ENCODE measurements at places on chromosomes 12 and 14. TPM values are rescaled to one million over a fixed set of nuclear protein-coding genes. Genes with fewer than 3 reads are reported as not detected.

CCDC196 gene
- not detected for total RNA-seq

EPYC gene
- total RNA-seq, result not detected

LLPH gene
- total RNA-seq, result 3.1 TPM

RIN3 gene
- total RNA-seq, result 12.7 TPM

OR11G2 gene
- not detected for total RNA-seq

LIN7A gene
- total RNA-seq, result 17.6 TPM
